WTC11 (cell line): ENCODE measurements at places on chromosomes 3 and 15. TPM values are rescaled to one million over a fixed set of nuclear protein-coding genes. Genes with fewer than 3 reads are reported as not detected.
A peak's percentile ranks its signal among the peaks of the same experiment; 100 is the strongest.

ATP13A4 gene
- 0.18 to 0.60 TPM (median 0.20 TPM) in 3 replicates for total RNA-seq

RARRES1 gene
- total RNA-seq, result 0.16 to 1.4 TPM (median 0.35 TPM) in 3 replicates

RUVBL1 gene
- 116 to 121 TPM (median 118 TPM) in 3 replicates for total RNA-seq

DNA sequence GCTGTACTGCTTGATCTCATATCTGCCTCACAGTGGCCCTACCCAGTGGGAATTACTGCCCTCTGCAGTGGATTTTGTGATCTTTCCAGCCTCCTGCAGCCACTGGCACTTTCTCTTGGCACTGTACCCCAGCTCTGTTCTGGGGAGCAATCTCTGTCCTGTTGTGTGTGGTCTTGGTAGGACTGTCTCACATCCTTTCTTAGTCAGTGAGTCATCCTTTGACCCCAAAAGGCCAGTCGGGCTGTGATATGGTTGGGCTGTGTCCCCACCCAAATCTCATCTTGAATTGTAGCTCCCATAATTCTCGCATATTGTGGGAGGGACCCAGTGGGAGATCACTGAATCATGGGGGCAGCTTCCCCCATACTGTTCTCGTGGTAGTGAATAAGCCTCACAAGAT is 133.3 kb upstream of the TPM1 start:
- no peak overlapping the region for H3K4me3 ChIP-seq
- no peak overlapping the region for H3K27ac ChIP-seq
- no peaks in the 10 kb centered on the region for H3K36me3 ChIP-seq
- H3K4me1 ChIP-seq, result peaks cover 28% of the 10 kb centered on the region
- DNase-seq, result no peak
- H3K27me3 ChIP-seq, result no peaks in the 10 kb centered on the region

DNA sequence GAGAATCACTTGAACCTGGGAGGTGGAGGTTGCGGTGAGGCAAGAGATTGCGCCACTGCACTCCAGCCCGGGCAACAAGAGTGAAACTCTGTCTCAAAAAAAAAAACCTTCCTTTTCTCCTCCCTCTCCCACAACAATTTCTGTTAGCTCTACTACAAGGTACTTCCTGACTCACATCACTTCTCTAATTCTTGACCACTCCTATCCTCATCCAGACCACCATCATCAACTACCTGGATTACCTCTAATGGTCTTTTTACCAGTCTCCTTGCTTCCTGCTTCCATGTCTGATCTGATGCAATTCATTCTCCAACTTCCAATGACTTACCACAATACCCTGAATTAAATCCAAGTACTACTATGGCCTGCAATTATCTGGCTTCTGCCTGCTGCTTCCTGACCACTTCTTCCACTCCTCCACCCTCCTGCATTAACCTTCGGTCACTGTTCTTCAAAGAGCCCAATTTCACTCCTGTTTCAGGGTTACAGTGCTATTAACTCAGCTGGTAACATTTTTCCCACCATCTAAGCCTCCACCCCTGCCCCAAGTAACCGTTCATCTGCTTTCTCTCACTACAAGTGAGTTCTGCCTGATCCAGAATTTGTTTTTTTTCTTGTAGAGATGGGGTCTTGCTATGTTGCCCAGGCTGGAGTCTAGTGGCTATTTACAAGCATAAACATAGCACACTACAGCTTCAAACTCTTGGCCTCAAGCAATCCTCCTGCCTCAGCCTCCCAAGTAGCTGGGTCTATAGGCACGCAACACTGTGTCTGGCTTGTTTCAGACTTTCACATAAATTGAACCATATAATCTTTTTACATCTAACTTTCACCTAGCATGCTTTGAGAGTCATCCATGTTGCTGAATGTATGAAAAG is 27.8 kb downstream of the DCAF1 start:
- DNase-seq, result no peak
- no peaks in the 10 kb centered on the region for H3K4me1 ChIP-seq
- H3K27ac ChIP-seq, result no peak overlapping the region
- no peaks in the 10 kb centered on the region for H3K27me3 ChIP-seq
- H3K4me3 ChIP-seq, result no peak overlapping the region

DNA sequence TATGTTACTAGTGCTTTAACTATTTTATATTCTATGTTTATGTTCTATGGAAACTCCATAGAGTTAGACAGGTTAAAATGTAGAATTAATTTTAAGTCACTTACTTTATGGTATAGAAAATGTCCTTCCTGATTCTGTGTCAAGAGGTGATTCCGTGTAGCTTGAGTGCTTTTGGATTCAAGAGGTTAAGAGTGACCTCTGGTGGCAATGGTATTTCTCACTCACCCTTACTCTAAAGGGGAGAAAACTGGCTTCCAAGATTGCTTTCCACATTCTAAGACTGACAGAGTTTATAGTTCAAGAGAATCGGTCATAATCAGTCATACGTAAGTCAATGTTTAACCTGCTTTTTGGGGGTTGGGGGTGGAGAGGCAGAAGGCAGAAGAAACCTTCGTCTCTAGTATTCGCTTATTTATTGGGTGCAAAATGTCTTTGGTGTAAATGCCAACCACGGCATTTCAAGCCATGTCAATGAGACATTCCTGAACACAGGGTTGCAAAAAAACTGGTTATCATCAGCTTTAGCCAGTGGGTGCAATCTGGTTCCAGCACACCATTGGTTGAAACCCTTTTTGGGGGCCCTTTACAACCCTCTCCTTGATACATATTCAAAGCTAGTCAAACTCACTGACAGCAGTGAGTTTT is 92.0 kb upstream of the VGLL3 start:
- H3K27ac ChIP-seq, result no peak overlapping the region; the same call in 1 of the 2 replicates
- no peak overlapping the region for H3K4me3 ChIP-seq
- H3K4me1 ChIP-seq, result peaks cover 13% of the 10 kb centered on the region
- H3K36me3 ChIP-seq, result no peaks in the 10 kb centered on the region

GRCh38 chr3:106206146-106206545 is 337.3 kb upstream of the CBLB start:
- H3K27me3 ChIP-seq, result no peaks in the 10 kb centered on the region
- H3K27ac ChIP-seq, result peak overlapping the region; percentile 85
- no peak overlapping the region for H3K4me3 ChIP-seq

GRCh38 chr3:54877730-54878129 is 50.1 kb downstream of the LRTM1 start:
- no peak overlapping the region for H3K4me3 ChIP-seq
- H3K27me3 ChIP-seq, result no peaks in the 10 kb centered on the region
- 0 out of 2 replicates have a peak, but pooled peaks cover 6% of the 10 kb centered on the region for H3K36me3 ChIP-seq
- no peak overlapping the region for H3K27ac ChIP-seq
- H3K4me1 ChIP-seq, result peaks cover 28% of the 10 kb centered on the region
- DNase-seq, result no peak

DNA sequence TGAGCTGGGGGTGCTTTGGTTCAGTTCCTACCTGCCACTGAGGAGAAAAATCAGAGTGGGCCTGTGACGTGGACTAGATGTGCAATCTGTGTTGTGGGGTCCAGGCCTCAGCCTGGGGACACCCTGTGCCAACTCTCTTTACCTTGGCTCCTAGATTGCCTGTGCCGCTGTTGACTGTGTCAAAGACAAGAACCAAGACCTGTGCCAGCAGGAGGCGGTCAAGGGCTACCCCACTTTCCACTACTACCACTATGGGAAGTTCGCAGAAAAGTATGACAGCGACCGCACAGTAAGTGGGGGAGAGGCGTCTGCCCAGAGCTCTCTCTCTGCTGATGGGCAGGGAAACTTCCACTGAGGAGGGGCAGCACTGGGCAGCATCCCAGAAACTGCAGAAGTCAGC is 40.6 kb upstream of the SEC22A start:
- DNase-seq, result peak; percentile 64
- no peaks in the 10 kb centered on the region for H3K4me1 ChIP-seq
- H3K27me3 ChIP-seq, result no peaks in the 10 kb centered on the region
- H3K4me3 ChIP-seq, result no peak overlapping the region
- H3K36me3 ChIP-seq, result peaks cover 49% of the 10 kb centered on the region

DNA sequence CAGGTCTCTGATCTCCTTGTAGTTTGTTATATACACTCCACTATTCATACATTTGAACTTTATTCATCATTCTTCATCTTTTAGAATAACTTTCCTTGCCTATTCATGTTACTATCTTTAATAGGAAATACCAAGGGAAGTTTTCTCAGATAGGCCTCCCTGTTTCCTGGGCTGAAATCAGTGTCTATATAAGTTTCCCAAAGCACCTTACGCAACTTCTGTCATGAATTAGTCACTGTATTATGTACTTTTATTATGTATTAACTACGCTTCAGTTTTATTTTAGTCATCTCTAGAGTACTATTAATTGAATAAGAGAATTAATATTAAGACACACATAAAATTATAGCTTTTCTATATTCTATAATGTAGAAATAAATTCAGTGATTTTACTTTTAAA is 1481.5 kb downstream of the OTOL1 start:
- no peak for DNase-seq
- H3K4me1 ChIP-seq, result no peaks in the 10 kb centered on the region
- H3K36me3 ChIP-seq, result peaks cover 5% of the 10 kb centered on the region; the same call in 1 of the 2 replicates
- no peaks in the 10 kb centered on the region for H3K27me3 ChIP-seq
- H3K4me3 ChIP-seq, result no peak overlapping the region
- no peak overlapping the region for H3K27ac ChIP-seq

DNA sequence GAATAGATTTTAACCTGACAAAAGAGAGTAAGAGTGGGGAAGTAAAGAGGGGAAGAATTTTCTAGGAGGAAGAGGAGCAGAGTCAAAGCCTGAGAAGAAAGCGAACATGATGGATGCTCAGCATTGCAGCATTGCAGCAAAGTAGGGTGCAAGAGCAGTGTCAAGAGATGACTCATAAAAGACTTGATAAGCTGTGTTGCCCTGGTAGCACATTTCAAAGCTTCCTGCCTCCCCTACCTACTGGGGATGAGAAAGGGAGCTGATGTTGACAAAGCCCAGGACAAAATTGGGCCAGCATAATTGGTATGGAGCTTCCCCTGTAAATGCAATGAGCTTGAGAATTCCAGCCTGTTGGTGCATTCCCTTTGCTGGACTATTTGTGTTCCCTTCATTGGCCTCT is 121.6 kb upstream of the ST8SIA2 start:
- no peak for DNase-seq
- H3K27me3 ChIP-seq, result no peaks in the 10 kb centered on the region
- no peak overlapping the region for H3K4me3 ChIP-seq
- H3K4me1 ChIP-seq, result peaks cover 8% of the 10 kb centered on the region

DNA sequence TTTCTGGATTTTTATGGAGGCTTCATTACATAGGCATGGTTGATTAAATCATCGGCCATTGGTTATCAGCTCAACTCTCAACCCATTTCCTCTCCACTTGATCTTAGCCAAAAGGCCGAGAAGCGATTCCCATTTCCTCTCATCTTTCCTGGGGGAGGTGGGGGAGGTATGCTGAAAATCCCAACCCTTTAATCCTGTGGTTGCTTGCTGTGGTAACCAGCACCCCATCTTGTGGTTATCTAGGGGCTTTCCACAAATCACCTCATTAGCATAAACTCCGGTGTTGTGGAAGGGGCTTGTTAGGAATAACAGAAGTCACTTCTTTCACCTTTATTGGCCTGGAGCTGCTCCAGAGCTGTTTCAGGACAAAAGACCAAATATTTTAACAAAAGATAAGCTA is 20.9 kb downstream of the PDE8A start:
- no peaks in the 10 kb centered on the region for H3K36me3 ChIP-seq
- no peak overlapping the region for H3K27ac ChIP-seq
- no peak for DNase-seq

GRCh38 chr3:69696367-69696766 is 42.9 kb upstream of the MITF start:
- no peaks in the 10 kb centered on the region; the same call in 1 of the 2 replicates for H3K27me3 ChIP-seq
- no peak overlapping the region for H3K4me3 ChIP-seq
- no peak for DNase-seq
- H3K27ac ChIP-seq, result no peak overlapping the region

- H3K27ac ChIP-seq, result no peak overlapping the region
- no peaks in the 10 kb centered on the region for H3K36me3 ChIP-seq
- H3K4me1 ChIP-seq, result peaks cover 24% of the 10 kb centered on the region
- H3K4me3 ChIP-seq, result no peak overlapping the region
- no peak for DNase-seq
Measured at GRCh38 chr3:190486533-190486864, 27.4 kb upstream of the IL1RAP start.

- H3K36me3 ChIP-seq, result peaks cover 2% of the 10 kb centered on the region; the same call in 1 of the 2 replicates
- no peak overlapping the region for H3K27ac ChIP-seq
- H3K4me3 ChIP-seq, result no peak overlapping the region
- no peak for DNase-seq
- peaks cover 9% of the 10 kb centered on the region; the same call in 1 of the 2 replicates for H3K4me1 ChIP-seq
Measured at GRCh38 chr15:35139822-35140221, 54.7 kb upstream of the NANOGP8 start.

DNA sequence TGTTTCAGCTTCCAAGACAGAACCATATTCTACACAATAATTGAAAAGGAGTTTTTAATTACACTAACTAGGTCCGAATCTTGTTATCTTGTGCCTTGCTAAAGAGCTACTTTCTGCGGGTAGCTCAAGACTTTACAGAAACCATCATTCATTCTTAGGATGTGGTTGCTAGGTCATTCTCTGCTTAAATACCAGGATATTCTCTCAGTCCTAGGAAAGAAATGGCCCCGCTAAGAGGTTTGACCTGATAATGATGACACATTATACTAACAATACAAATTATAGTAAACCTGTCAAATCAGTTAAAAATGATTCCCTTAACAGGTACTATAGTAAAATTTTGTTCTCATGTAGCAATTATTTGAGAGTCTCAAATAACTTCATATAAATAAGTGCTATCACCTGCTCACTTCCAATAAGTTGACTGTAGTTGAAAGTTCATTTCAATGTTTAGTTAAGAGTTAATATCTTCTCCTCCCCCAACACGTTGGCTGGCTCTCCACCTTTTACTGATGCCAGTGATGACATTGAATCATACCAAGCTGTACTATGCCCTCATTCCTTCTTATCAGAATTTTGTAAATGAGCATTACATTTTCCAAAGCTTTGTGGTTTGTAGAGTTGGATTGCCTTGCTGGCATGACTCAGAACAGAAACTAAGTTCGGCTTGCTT is 3.6 kb upstream of the C3orf85 start:
- H3K4me1 ChIP-seq, result no peaks in the 10 kb centered on the region
- H3K27ac ChIP-seq, result no peak overlapping the region
- no peaks in the 10 kb centered on the region for H3K27me3 ChIP-seq
- no peak for DNase-seq
- H3K4me3 ChIP-seq, result no peak overlapping the region

DNA sequence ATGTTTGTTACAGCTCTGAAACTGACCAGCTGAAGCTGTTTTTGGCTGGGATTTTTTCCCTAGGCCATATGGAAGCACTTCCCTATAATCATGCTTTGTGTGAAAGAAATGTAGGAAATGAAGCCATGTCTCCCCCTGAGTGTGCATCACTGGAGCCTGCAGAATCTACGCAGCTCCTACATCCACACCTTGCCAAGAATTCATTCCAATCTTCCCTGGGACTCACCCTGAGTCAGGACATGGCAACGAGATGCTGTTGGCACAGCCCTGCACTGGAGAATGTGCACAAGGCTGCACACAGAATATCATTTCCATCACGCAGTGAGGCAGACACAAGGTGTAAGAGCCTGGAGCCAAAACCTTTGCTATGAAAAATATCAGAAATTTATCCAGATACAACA is 189.5 kb downstream of the ADAMTSL3 start:
- H3K4me3 ChIP-seq, result no peak overlapping the region
- H3K4me1 ChIP-seq, result peaks cover 4% of the 10 kb centered on the region
- H3K36me3 ChIP-seq, result no peaks in the 10 kb centered on the region
- no peaks in the 10 kb centered on the region for H3K27me3 ChIP-seq

- H3K27ac ChIP-seq, result peak overlapping the region; percentile 95
- peak; percentile 96 for DNase-seq
- peaks cover 5% of the 10 kb centered on the region for H3K27me3 ChIP-seq
- H3K36me3 ChIP-seq, result no peaks in the 10 kb centered on the region
- H3K4me1 ChIP-seq, result peaks cover 71% of the 10 kb centered on the region
Measured at GRCh38 chr15:31306426-31307269, 20.0 kb upstream of the KLF13 start.

GRCh38 chr3:71176366-71176765 is 407.2 kb downstream of the FOXP1 start:
- H3K4me3 ChIP-seq, result no peak overlapping the region
- H3K36me3 ChIP-seq, result no peaks in the 10 kb centered on the region
- H3K4me1 ChIP-seq, result peaks cover 39% of the 10 kb centered on the region
- DNase-seq, result peak; percentile 42
